Spinal cord (tissue), 10 donors: ENCODE measurements at places on chromosomes 3 and 15. TPM values are rescaled to one million over a fixed set of nuclear protein-coding genes. Genes with fewer than 3 reads are reported as not detected.

The CMSS1 gene
- total RNA-seq = 19.9 TPM

The EPHA6 gene
- total RNA-seq = 78.5 TPM

The PIGZ gene
- total RNA-seq = 3.0 TPM

The PPARG gene
- 7.1 TPM for total RNA-seq

The SEMA6D gene
- total RNA-seq = 113 TPM

The DLL4 gene
- total RNA-seq = 7.5 TPM

The SFMBT1 gene
- 14.9 TPM for total RNA-seq

DNA sequence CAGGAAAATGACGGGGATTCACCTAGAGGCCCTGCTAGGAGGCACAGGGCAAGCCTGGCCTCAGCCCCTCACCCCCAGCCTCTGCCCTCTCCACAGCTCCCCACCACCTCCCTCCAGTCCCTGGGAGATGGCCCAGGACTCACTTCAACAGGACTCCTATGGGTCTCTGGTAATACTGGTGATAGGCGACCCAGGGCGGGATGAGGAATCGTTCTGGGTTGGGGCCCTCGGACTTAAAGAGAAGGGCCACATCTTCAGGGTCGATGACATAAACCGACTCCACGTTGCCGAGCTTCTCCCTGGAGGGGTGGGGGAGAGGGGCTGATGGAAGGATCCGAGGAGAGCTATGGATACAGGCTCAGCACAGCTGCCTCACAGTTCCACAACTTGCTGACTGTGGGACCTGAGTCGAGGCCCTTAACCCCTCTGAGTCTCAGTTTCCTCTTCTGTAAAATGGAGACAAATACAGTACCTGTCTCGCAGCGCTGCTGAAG lies 19.6 kb downstream of the CYP11A1 start:
- DNase-seq = no peak

DNA sequence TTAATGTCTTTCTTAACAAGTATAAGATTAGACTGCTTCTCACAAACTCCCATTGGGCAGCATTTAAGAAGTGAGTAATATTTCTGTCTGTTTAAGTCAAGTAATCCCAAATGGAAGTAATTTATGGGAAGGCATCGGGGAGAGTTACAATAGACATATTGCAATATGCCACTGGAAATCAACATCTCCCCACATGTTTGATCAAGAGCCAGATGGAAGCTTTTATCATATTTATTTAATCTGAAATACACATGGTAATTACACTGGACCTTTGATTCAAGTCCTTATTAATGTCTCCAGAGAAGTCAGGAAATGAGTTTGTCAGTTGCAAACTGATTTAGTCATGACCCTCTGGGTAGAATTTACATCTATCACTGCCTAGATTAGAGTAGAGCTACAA lies 943.8 kb downstream of the VGLL3 start:
- DNase-seq = no peak

DNA sequence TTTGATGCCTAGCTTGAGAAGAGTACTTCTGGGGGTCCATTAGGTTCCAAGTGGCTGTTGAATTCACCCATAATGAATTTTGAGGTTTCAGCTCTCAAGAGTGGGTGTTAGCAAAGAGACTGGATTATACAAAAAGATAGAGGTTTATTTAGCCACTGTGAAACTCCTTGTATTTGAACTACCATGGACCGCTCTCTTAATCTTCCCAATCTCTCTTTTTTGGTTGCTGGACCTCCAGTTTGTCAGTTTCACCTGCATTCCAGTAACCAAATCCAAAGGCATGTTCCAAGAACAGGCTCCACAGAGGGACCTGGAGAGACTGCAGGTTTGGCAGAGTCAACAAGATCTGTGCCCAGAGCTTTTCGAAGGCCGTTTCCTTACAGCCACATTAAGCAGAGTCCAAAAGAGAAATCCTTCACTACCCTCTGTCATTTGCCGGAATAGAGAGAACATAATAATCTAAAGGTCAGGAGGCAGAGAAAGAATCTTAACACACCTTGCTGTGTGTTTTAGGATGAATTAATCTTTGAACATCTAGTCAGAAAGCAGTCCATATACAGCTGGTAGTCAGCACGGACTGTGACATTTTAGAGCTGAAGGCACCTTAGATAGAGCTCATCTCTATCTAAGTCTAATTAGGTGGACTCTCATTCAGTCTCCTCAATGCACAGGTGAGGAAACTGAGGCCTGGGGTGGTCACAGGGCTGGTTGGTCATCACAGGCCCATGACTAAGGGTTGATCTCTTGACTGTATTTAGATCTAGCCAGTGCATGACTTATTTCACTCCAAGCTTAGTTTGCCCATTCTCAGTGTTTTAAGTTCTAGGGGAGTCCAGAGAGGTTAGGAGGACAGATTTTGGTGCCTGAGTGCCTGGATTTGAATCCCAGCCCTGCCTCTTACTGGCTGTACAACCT lies 1.3 kb downstream of the ABHD2 start:
- no peak for DNase-seq

- DNase-seq = no peak
Measured at GRCh38 chr15:91456921-91457320, 356.9 kb downstream of the SV2B start.

DNA sequence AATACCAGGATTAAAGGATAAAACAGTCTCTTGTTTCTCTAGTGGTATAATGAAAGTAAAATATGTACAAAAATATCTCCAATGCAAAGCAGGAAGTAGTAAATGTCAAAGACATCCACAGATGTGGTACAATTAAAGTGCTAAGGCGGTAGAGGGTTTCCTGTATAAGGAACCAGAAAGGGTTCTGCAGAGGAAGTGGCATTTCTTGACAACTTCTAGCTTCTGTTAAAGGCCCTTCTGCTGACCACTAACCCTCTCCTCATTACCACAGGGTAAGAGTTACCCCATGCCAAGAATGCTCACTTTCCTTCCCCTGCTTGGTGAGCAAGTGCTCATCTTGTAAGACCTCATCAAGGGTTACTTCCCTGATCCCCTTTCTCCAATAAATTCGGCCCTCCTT lies 883.6 kb upstream of the NR2F2 start:
- DNase-seq = no peak

DNA sequence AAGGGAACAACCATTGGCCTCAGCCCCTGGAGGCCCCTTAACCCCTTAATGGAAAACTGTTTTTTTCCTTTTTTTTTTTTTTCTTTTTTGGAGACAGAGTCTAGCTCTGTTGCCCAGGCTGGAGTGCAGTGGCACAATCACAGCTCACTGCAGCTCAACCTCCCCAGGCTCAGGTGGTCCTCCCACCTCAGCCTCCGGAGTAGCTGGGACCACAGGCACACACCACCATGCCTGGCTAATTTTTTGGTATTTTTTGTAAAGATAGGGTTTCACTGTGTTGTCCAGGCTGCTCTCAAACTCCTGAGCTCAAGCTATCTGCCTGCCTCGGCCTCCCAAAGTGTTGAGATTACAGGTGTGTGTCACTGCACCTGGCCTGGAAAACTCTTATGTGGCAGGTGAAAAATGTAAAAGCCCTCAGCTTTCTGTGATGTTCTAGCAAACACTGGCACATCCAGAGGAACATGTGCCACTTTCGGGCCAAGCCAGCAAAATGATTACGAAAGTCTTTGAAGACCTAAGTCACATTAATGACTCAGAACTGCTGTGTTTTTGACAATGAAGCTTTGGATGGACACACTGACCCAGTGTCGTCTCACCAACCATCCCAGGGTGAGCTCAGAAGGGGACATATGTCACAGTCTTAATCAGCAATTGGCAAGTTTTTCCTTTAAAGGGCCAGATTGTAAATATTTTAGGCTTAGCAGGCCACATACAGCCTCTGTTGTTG lies 189.3 kb upstream of the TPM1 start:
- DNase-seq = no peak

- DNase-seq = no peak
Measured at GRCh38 chr3:152458376-152459117, 189.8 kb downstream of the MBNL1 start.

- no peak for DNase-seq
Measured at GRCh38 chr3:101151286-101151913, 158.2 kb upstream of the ABI3BP start.

DNA sequence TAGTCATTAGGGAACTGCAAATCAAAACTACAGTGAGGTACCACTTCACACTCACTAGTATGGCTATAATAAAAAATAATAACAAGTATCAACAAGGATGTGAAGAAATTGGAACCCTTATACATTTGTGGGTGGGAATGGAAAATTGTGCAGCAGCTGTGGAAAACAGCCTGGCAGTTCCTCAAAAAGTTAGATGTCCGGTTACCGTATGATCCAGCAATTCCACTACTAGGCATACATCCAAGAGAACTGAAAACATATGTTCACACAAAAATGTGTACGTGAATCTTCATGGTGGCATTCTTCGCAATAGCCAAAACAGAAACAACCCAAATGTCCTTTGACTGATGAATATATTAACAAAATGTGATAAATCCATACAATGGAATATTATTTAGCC lies 187.9 kb upstream of the LYSMD4 start:
- DNase-seq = no peak

DNA sequence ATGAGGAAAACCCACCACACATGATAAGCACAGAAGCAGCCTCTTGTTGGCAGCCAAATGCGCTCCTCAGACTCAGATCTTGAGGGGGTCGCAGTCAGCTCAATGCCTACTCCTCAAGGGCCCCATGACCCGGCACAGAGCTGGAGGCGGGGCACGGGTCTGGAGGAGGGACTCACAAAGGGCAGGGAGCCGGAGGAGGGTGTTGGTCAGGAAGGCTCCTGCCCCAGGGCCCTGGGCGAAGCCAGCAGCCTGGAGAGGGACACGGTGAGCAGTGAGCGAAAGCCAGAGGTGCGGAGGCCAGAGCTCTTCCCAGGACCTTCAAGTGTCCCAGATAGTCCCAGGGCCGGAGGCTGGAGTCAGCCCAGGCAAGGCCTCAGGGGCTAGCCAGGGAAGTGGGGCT lies 9.8 kb downstream of the CACNA2D2 start:
- DNase-seq = no peak

GRCh38 chr3:180934638-180935037 lies 22.2 kb downstream of the FXR1 start:
- DNase-seq = no peak

DNA sequence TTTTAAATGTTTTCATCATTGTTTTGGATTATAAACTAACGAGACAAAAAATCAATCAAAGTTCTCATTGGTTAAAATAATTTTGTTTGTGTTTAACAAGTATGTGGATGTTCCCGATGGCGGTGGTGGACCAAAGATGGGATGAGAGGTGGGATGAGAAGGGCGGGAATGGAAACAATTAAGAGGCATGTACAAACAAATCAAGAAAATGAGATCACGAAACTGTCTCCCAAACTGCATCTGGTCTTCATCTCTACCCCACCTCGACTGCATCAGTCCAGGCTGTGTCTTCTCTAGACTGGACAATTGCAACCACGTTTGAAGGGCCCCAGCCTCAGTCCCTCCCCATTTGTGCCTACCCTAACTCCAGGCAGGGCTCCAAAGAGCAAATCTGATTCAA lies 56.1 kb downstream of the SLC12A8 start:
- no peak for DNase-seq

GRCh38 chr3:127491909-127492308 lies 98.6 kb downstream of the TPRA1 start:
- no peak for DNase-seq

- DNase-seq = no peak
Measured at GRCh38 chr3:61425356-61425755, 136.0 kb upstream of the PTPRG start.

DNA sequence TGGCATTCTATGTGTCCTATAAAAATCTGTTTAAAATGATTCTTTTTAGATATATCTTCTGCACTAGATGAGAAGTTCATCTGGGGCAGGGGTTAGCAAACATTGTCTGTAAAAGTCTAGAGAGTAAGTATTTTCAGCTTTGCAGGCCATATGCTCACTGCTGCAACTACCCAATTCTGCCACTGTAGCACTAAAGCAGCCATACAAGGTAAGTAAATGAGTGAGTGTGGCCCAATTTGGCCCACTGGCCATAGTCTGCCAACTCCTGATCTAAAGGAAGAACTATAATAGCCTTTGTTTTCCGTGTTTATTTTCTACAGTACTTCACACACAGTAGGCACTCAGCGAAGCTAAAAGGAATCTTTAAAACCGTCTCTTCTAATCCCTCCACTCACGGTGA lies 42.3 kb downstream of the DLG1 start:
- no peak for DNase-seq
